ENCODE measurements at places on chromosomes 13 and 19.

- DNase-seq, result no peak
Observed at GRCh38 chr13:33372251-33372919, 86.8 kb upstream of the STARD13 start.

- DNase-seq, result no peak
Observed at GRCh38 chr19:31262725-31263191, 86.5 kb downstream of the TSHZ3 start.

GRCh38 chr19:18204394-18205199 lies 755 bp upstream of the RAB3A start:
- peak; percentile 43 for DNase-seq

DNA sequence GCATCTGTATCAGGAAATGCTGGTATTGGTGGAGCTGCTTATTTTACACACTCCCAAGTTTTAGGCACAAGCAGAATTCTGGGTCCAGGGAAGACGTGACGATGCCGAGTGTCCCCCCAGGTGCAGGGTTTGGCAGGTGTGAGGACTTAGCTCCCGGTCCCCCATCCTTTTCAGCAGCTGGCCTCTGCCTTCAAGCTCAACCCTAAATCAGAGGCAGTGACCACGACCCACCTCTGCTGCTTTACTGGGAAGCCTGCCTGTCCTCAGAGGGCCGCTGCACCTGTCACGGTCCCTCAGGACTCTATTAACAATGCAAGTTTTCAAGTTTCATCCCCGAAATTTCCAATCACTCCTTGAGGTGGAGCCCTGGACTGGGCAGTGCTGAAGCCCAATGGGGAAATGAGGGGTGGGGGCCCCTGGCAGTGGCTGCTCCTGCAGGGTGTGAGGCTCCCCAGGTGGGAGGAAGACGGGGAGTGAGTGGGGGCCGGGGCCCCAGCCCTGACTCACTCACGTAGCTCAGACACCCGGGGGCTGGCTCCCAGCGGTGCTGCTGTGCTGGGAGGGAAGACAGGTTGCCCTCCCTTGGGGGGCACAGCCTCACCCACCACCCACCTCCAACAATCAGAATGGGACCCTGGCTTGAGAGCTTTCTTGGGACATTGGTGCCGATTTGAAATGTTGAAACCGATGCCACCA lies 92.6 kb upstream of the MCF2L start:
- no peak for DNase-seq

DNA sequence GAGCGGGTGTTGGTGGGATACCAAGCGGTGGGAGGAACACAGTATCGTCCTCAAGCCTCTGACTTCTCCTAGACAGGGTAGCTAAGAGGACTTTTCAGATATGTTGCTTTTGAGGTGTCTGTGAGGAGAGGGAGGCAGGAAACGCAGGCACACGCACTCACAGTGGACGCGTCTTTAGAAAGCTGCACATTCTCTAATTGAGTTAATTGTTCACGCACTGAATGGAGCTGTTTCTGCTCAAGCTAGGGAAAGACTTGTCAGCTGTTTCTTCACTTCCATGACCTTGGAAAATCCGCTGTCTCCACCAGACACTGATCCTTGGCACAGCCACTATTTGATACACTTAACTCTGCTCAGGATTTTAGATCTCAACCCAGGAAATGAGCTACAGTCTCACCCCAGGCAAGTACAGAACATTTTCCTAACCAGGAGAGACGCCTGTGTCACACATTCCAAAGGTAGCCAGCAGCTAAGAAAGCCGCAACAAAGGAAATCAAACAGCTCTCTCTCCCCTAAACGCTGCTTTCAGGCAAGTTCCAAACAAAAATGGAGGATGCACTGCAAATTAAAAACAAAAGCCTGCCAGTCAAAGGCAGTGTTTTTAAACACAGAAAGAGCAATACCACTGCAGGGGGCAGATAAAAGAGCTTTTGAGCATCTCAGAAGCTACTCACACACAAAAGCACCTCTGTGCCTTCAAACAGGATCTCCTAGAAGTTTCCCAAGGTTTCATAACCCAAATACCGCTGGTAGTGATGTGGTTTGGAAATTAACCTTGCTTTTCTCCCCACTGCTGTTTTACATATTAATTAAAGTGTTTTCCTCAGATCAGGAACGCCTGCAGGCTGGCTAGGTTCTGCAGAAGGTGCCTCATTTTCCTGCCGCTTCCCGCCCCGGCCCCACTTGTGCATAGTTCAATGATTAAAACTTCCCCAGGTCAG lies 57.3 kb downstream of the IRS2 start:
- no peak for DNase-seq

DNA sequence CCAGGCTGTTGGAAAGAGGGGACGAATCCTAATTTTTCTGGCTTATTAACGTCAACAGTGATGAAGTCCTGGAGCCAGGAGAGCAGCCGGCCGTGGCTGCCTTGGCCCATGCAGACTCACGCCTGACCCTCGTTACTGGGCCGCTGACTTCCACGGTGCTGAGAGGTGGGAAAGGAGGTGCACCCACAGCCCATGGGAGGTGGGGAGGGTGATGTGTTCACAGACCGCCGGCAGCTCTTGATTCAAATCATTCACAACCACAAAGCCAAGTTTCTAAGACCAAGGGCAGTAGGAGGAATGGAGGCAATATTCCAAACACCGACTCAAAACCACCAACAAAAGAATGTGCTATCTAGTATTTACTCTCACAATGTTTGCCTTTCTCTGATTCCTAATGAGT lies 24.3 kb downstream of the COL4A2 start:
- DNase-seq, result no peak

DNA sequence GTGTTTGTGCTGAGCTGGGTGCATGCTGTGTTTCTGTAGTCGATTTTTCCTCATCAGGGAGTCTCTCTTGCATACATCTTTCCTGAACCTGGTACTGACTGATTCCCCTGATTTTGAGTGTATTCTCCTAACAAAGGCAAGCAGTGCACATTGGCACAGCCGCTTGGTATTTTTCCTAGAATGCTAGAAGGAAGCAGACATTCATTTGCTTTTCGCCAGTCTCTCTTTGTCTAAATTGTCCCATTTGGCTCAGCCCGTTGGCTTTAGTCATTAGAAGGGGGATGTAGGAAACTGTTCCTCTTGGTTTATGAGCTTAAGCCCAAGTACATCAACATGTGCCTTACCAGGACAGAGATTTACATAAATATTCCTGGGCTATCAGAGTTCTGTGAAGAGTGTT lies 266.1 kb upstream of the TMTC4 start:
- no peak for DNase-seq

DNA sequence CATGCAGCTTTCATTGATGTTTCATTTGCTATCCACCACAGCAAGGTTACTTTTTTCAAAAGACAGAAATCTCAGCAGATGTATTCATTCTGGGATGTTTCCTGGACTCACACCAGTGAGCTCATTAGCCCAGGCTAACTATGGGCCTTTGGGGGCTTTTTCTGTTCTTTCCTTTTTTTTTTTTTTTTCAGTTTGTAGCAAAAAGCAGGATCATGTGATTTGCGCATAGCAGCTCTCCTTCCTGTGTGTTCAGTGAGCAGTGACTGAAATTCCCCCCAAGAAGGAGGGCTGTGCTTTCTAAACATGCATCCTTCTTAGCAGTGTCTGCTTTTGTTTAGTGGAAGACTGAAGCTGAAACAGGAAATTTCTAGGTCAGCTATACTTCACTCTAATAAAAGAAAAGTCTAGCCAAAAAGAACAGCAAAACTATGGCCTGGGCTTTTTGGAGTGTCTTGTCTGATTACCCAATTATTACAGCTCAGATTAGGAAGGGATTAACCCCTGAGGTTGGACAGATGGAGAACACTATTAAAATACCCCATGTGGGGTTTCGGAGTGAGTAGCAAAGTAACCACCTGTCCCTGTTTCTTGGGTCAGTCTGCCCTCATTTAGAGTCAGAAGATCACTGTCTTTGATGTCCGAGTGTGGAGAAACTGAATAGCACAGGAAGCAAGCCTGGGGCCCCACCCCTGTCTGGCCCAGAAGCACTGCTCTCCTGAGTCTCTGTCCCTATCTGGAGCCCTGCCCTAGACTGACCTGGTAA lies 8.9 kb upstream of the AMER2 start:
- DNase-seq, result no peak

DNA sequence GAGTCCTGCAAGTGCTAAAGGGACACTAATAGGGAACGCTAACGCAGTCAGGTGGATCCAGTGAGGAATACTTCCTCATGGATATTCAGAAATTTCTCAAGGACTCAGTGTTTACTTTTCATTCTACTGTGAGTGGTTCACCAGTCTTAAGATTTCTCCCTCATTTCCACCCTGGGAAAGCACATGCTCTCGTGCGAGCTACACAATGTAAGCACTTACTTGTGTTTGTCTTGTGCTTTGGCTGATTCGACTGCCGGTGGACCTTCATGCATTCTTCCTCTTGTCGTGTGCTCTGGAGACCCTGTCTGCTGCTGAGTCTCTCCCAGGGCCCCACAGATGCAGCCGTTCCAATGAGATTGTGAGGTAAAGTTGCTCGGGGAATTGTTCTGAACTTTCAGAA lies 180.1 kb downstream of the NUFIP1 start:
- DNase-seq, result no peak

GRCh38 chr13:49246850-49247642 lies 679 bp upstream of the CDADC1 start:
- no peak for DNase-seq

- DNase-seq, result no peak
Observed at GRCh38 chr13:52004511-52005170, 6.6 kb downstream of the ATP7B start.

- no peak for DNase-seq
Observed at GRCh38 chr13:24747248-24748060, 16.5 kb upstream of the RNF17 start.

DNA sequence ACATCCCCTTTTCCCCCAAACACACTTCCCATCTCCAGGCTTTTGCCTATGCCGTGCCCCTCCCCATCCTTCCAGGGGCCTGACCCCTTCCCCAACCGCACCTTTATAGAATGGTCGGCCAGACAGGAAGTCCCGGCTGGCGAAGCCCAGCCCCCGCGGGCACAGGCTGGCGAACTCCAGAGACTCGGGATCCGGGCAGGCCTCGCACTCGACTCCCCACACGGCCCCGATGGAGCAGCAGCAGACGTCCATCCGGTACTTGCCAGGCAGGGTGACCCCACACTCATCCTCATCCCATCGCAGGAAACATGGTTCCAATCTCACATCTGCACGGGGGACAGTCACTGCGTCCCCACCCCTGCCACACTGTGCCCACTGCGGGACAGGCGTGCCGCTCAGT lies 25.7 kb downstream of the FBN3 start:
- no peak for DNase-seq

GRCh38 chr19:49808711-49809159 lies 4.4 kb downstream of the FUZ start:
- peak; percentile 89 for DNase-seq

DNA sequence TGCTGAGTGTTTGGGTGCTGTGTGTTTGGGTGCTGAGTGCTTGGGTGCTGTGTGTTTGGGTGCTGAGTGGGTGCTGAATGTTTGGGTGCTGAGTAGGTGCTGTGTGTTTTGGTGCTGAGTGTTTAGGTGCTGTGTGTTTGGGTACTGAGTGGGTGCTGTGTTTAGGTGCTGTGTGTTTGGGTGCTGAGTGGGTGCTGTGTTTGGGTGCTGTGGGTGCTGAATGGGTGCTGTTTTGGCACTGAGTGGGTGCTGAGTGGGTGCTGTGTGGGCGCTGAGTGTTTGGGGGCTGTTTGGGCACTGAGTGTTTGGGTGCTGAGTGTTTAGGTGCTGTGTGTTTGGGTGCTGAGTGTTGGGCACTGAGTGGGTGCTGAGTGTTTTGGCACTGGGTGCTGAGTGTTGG lies 48.5 kb upstream of the F7 start:
- DNase-seq, result peak; percentile 0

- no peak for DNase-seq
Observed at GRCh38 chr13:22275393-22275792, 604.5 kb downstream of the FGF9 start.

DNA sequence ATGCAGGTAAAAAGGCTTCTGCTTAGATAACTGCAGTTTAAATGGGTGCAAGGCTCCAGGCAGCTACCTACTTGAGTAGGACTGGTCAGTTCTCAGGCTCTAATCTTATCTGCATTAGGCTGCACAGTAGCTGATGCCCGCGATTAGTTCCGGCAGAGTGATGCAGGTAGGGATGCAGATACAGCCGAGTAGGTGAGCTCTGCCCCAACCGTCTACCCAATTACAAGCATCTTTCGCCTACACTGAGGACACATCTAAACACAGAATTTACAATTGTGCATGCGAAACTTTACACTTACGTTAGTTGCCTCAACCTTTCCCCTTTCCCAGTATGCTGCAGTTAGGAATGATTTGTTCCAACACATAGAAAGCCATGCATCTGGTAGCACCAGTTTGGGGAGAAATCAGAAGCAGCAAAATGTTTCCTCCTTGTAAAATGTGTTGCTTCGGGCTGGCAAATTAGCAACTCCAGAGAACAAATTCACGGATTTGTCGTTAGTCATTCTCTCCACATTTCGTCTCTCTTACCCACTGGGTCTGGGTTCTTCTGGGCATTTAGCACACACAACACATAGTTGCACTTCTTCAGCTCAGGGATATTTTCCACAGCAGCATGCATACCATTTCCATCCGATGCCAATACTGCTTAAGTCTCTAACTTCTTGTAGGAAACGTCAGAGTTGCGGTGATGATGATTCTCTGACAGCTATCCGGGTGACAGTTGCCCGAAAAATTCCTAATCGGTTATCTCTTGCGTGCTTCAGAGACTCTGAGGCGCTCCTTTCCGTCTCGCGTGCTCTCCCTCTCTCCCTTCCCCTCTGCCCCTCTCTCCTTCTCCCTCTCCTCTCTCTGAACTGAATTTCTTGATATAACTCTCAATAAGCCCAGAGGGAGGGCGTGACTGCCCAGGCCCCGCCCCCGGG lies at the start of gene PCDH9:
Gene PCDH9 (minus strand): TSS at position 856 of the 923 bp plus-strand sequence. CDS start 1,896 bp downstream, outside the sequence.
- DNase-seq, result peak; percentile 52

GRCh38 chr13:26007261-26008125 lies 44.3 kb downstream of the SHISA2 start:
- DNase-seq, result no peak

- DNase-seq, result no peak
Observed at GRCh38 chr13:40176242-40176641, 490.2 kb downstream of the FOXO1 start.

- no peak for DNase-seq
Observed at GRCh38 chr13:94595001-94595949, 677 bp downstream of the TGDS start.

GRCh38 chr13:51009597-51009996 lies 100.0 kb downstream of the RNASEH2B start:
- no peak for DNase-seq

Data from head of caudate nucleus (tissue), 42 donors.